Ammon's horn (tissue), 1 donor: ENCODE measurements at places on chromosomes 3 and 15.

DNA sequence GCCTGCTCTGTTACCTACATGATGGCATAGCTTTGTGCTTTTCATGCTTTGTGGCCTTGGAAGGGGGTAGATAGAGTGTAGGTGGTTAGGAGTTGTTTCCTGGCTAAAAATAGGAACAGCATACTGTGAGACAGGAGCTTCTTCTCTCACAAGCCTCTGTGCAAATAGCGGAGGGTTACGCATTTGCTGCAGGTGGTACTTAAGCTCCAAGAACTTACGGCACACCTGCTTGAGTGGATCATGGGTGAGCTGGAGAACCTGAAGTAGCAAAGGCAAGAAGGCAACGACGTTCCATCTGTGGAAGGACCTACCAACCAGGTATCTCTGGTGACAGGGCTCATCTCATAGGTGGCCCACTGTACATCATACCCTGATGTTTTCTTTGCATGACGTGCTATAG, 66.0 kb downstream of the ST6GAL1 start:
- no peak for DNase-seq

- DNase-seq: peak; percentile 9
Observed at GRCh38 chr3:143163562-143164100, 44.1 kb downstream of the CHST2 start.

DNA sequence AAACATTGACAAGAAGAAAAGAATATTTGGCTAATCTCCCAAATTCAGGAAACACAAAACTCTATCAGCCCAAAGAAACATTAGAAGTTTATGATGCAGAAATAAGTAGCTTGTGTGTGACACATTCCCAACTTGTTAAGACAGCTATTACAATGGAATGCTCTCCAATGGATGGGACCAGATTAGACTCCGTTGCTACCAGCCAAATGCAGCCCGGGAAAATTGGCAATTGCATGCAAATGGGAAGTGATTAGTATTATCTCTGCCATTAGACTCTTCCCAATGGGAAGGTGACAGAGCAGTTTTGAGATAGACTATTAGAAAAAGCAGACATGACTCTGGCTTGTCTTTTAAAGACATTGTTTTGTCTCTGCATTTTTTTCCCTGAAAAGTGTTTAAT, 37.4 kb upstream of the KCNMB2 start:
- no peak for DNase-seq

DNA sequence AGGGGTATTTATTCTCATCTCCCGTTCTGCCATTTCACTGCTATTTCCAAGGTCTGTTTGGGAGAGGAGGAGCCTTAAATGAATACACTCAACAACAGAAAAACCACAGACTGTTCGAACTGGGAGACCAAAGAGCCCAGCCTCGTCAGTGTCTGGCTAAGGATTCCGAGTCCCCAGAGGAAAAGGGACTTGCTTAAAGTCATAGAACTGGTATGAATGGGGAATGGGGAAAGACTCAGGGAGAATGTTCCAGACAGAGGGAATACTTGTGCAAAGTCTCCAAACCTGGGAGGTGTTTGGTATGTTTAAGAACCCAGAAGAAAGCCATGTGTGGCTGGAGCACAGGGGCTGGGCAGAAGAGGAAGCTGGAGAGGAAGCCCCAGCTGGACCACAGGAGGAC, 46.9 kb downstream of the FAM43A start:
- DNase-seq: no peak

- DNase-seq: peak; percentile 9
Observed at GRCh38 chr3:81699536-81700320, 61.7 kb downstream of the GBE1 start.

DNA sequence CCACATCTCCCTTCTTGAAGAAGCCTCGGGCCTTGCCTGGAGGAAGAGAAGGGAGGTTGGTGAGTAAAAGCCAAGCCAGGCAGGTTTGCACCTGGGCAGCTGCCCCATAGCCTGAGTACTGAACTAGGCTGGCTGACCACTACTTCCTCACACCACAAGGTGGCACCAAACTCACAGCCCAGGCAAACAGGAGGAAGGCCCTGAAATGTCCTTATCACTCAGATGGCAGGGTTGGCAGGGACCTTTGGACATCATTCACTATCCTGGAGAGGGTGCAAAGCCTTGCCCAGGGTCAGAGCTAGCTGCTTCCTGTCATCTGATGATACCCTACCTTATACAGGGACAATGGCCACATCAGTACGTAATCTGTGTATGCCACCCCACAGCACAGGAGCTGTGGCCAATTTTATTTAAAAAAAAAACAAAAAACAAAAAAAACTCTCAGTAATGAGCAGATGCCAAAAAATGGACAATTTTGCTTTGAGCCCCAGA, 2.2 kb upstream of the GRAMD2A start:
- DNase-seq: peak; percentile 90

GRCh38 chr15:70293591-70294470, 196.1 kb upstream of the TLE3 start:
- DNase-seq: no peak
